ENCODE measurements at places on chromosomes 4 and X.

DNA sequence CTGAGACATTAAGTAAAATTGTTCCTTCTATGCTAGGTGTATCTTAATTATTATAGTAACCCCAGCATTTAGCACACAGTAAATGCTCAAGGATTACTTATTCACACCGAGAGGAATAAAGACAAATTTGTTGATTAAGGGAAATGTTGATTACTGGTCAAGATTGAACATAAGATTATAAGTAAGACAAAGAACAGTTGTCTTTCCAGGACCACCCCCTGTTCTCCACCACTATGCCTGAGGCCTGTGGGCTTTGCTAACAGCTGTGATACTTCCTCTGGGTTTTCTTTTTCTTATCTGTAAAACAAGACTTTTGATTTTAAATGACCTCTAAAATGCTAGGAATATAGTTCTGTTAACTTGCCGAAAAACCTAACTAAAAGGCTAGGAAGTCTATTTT, 128.0 kb downstream of the DCLK2 start:
- no peak for DNase-seq

DNA sequence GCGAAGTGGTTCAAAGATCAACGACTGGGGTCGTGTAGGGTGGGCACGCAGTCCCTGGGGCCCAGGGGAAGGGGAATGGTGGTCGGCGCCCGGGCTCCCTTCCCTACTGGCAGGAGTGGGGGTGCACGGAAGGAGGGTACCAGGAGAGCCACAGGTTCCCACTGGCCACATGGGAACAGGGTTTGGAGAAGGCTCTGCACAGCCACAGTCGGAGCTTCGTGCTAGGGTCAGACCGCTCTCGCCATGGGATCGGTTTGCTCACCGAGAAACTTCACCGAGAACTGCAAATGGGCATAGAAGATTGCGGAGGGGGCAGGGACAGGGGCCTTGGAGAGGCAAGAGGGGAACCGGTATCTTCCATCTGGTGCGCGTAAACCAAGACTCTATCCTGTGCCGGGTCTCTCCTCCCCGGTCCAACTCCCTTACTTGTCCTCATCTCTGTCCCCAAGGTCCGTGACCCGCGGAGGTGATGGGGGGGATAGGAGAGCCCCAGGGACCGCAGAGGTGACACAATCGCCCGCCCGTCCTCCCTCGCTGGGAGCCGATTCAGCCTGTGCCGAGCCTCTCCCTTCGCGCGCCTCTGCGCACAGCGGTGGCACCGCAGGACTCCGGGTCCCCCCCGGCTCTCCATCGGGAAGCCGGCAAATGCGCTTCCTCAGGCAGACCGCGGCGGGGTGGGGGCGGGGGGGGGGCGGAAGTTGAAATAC, 1.0 kb downstream of the SCD5 start:
- peak; percentile 23 for DNase-seq

DNA sequence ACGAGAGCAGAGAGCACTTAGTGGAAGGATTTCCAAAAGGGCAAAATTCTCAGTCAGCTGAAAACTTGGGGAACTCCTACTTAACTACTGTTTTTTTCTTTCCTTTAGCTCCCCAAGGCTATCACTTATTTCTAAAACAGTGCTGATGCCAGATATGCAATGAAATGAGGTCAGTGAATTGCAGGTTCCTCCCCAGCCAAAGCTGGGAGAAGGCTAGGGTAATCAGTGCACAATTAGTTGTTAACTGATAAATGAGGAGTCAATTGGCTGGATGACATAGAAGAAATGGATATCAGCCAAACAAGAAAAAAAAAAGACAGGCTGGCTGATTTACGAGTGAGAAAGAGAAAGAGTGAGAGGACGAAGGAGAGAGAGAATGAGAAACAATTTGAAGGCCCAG, 195.6 kb downstream of the GPC3 start:
- DNase-seq = no peak

DNA sequence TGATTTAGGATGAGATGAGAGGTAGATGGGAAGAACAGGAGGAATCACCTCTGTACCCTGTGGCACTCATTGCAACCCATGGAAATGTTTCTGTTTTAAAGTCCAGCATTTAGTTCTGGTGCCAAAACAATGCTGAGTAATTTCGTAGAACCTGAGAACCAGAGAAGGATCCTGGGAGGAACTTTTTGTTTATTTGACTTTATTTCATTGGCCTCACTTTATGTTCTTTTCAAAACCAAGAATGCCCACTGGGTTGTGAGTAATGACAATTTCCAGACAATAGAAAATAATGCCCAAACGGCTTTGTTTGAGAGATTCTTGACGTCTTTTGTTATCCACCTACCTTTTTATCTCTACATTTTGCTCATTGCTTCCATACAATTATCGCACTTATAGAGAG, 111.3 kb downstream of the SHROOM3 start:
- peak; percentile 35 for DNase-seq

- DNase-seq = no peak
Observed at GRCh38 chrX:24468245-24468644, 3.2 kb downstream of the PDK3 start.

DNA sequence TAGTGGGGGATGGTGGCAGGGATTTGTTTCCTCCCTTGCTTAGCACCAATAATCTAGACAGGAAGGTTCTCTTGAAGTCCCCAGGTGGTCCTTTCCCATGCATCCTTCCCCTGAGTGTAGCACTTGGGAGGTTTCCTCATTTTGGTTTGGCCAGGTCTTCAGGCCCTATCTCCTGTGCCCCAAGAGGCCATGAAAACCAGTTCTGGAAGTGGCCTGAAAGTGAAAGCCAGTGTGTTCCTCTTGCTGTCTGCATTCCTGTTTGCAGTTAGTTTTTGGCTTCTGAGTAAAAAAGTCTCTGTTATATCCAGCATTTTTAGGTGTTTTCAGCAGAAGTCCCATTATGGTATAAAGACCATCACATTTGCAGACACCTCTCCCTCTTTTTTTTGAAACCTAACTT, 59.5 kb downstream of the MTM1 start:
- DNase-seq = no peak

- DNase-seq = no peak
Observed at GRCh38 chr4:53103481-53103880, 241.4 kb downstream of the RASL11B start.

DNA sequence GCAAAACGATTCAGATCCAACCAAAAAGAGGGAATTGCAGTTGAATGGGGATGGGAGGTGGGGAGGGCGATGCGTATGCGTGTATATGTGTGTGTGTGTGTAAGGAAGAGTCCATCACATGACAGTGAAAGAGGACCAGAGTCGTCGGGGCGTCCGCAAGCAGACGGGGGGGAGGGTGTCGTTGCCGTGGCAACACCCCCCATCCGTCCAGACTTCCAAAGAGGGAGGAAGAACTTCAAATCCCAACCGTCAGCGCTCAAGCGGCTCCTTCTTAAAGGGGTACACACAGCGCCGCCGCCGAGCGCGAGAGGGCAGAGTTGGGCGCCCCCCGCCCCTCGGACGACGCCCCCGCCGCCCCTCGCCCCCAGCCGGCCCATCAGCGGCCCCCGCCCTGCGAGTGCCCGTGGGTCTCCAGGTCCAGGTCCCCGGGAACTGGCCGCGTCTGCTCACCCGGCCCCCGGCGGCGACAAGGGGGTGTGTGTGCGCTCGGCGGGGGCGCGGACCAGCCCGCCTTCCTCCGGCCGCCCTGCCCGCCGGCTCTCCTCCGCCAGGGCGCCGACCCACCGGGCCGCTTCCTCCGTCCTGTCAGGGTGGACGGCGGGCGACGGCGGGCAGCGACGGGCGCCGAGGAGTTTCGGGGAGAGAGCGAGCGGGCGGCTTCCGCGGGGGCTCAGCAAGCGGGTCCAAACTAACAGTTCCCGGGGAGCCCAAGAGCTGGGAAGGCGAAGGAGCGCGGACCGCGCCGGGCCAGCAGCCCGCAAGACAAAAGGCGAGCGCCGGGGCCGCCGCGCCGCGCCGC, 685 bp downstream of the LCORL start:
- peak; percentile 71 for DNase-seq

DNA sequence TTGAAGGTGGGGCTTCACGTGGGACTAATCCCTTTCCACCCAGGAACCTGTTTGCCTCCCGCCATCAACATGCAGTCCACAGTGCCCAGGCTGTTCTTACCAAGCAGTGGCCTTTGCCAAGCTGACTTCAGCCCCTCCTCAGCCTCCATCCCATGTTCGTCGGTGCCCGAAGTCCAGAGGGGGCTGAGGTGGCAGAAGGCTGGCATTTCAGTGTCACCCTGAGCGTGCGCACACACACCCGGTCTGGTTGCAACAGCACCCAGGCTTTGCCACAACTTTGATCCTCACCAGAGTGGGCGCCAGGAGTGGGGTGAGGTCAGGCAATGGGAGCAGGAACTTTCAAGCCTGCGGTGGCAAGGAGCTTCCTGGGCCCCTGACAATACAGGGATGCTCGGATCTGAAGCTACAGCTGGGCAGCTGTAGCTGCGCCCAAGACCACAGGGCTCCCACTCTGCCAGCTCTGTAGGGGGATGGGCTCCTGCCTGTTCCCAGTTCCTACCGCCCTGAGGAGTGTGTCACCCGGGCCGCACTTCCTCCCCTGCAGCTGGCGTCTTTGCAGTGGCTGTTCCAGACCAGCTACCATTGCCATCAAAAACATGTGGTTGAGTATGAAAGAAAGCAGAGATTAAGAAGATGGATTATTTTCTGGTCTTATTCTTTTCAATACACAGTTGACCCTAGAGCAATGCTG, 428.0 kb downstream of the EPHA5 start:
- DNase-seq = no peak

DNA sequence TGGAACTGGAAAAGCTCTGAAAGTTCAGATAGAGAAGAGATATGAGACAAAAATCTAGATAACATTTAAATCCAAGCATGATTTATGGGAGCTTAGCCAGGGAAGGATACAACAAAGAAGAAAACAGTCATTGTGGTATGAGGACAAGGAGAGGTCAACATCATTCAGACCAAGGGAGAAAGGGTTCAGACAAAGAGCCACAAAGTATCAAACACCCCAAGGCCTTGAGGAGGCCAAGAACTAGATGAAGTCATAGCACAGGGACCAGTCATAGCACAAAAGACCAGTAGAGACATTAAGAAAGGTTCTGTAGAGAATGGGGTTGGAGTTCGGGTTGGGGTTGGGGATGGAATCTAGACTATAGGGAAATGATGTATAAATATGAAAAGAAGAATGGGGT, 77.4 kb upstream of the NAP1L5 start:
- no peak for DNase-seq

DNA sequence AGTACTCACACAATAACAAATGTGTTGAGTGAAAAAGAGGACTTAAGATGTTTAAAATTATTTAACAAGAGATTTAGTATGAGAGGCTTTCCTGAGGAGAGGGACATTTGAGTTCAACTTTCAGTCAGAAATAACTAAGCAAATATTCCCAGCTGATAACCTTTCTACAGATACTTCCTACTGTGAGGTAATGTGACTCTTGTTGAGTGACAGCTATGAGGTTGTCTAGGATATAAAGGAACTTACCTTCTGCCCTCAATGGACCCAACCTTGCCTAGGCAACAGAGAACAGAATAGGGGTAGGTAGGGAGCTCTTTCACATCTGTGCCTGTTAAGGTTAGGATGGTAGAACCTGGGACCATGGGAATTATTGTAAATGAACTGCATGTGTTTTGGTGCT, 54.7 kb downstream of the GLUD2 start:
- no peak for DNase-seq

- DNase-seq = no peak
Observed at GRCh38 chrX:153820601-153821000, 9.7 kb downstream of the PDZD4 start.

GRCh38 chrX:119003462-119003861, 29.0 kb downstream of the LONRF3 start:
- DNase-seq = no peak

DNA sequence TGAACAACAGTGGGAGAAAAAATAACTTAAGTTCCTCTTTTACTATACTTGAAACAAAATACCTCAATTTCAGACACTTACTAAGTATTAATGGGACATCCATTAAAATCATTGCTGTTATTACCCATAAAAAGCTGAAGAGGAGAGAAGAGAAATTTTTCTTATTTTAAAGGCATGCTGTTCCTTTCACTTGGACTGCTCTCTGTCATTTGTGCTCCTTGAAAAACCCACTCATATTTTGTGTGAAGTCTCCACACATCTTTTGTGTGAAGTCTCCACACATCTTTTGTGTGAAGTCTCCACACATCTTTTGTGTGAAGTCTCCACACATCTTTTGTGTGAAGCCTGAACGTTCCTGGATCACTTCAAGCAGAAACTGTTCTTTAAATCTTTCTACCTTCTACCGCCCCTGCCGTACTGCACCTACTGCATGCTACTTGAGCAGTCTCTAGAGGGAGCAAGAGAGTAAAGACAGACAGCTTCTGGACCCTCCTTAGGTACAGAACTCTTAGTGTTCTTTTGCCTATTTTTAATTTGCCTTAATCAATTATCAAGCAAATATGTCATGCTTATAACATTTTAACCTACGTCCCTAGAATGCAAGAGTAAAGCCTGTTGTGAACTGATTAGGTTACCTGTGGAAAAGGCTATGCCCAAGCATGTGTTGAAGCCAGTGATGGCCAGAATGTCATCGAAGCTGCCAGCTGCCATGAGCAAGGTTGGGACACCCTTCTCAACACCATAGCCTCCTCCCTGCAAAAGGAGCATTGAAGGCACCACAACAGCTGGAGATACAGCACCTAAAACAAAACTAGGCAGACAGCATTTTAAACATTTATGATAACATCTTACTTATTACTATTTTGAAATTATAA, 27.1 kb upstream of the SLC9B1 start:
- DNase-seq = peak; percentile 58

DNA sequence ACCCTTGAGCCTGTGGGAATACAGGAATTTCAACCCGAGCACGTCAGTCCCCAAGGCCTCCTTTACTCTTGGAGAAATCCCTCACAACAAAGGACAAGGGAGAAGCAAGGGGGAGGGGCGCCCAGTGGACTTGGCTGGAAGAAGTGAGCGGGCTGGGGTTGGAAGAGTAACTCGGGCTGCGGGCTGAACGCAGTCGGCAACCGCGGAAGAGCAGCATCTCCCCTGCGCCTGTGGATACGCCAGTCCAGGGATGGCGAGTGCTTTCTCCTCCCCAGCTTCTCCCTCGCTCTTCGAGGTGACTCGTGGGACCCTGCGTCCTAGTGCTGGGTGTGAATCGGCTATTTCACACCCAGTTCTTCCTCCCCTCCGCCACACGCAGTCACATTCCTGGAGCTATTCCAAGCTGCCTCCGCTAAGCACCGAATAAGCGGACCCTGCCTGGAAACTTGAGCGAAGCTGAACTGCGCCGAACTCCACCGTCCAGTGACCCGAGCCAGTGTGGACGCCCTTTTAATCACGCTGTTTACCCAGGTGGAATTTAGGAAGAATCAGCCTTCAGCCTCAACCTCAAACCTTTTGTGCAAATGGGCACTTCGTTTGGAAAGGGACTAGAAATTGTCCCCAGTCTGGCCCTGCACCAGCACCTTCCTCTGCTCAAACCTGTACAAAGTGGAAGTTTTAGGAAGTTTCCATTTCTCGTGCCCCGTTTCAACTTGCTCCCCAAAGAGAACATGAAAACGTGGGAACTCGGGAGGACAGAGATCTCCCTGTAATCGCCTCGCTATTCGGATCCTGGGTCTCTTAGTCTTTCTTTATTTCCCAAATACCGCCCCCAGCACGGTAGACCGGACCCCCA, 64.3 kb upstream of the WDR17 start:
- peak; percentile 30 for DNase-seq

GRCh38 chr4:88179261-88179660, 20.8 kb upstream of the ABCG2 start:
- no peak for DNase-seq
